PC-9 (cell line): ENCODE measurements at places on chromosomes 2 and 18. TPM values are rescaled to one million over a fixed set of nuclear protein-coding genes. Genes with fewer than 3 reads are reported as not detected.

The SNTG2 gene
- not detected in 2 replicates for total RNA-seq

The SERPINB4 gene
- not detected in 2 replicates for total RNA-seq

The MAT2A gene
- 169 and 206 TPM in 2 replicates for total RNA-seq

The CSRNP3 gene
- total RNA-seq = 0.41 and 0.85 TPM in 2 replicates

The NT5DC4 gene
- total RNA-seq = 6.1 and 6.5 TPM in 2 replicates

The COL4A4 gene
- total RNA-seq = 5.6 and 6.0 TPM in 2 replicates

The FOXD4L1 gene
- 0.28 and 0.43 TPM in 2 replicates for total RNA-seq

The SLC35G4 gene
- not detected in 2 replicates for total RNA-seq

The NT5C1B gene
- not detected in 2 replicates for total RNA-seq

GRCh38 chr2:160014227-160014626 lies 48.2 kb downstream of the PLA2R1 start:
- no peak for DNase-seq

DNA sequence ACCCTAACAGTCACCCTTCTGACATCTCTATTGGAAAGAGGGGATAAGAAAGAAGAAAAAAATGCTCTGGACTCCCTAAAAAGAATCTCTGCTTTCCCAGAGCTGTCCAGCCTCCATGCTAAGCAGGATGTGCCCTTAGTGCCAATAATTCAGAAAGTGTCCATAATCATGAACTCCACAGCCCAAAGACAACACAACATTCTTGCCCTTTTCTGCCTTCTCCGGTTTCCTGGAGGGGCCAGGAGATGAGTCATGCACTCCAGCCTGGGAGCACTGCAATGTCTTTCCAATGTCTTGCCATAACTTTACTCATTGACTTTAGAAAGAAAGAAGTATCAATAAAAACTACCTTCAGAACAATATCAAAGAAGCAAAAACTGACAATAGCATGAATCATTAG lies 44.0 kb downstream of the KLF7 start:
- peak; percentile 36 for DNase-seq

DNA sequence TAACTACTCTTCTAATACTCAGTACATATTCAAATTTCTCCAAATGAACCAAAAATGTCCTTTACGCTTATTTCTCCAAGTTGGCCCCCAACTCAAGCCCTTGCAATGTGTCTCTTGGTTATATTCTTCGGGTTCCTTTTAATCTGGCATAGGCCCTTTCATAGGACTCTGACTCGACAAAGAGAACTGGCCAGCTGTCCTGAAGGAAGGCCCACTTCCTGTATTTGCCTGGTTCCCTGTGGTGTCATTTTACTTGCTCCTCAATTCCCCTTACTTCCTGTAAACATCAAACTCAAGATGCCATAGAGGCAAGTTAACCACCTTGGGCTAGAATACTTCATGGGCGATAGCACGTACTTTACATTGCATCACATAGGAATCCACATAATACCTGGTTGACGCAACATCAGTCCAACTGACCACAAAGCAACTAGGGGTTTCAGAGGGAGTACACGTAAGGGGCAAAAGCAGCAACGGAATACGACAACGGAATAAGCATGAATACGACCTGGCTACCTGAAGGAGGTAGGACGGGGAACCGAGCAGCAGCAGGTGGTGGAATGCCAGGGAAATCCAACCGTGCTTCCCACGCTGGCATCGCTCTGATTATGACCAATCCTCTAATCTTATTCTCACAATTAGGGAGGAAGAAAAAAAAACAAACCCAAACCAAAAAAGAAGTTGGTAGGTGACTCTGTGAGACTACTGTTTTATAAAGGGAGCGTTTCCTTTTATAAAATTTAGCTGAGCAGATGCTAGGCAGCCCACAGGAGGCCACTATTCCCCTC lies 823 bp upstream of the GORASP2 start:
- peak; percentile 86 for DNase-seq

DNA sequence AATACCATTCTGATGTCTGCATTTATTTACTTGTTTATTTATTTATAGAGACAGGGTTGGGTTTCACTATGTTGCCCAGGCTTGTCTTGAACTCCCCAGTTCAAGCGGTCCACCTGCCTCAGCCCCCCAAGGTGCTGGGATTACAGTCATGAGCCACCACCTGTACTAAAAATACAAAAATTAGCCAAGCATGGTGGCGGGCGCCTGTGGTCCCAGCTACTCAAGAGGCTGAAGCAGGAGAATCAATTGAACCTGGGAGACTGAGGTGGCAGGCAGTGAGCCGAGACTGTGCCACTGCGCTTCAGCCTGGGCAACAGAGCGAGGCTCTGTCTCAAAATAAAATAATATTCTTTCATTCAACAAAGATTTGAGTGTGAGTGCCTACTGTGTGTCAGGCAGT lies 2.0 kb upstream of the ATP8B1 start:
- no peak for DNase-seq

- DNase-seq = no peak
These were observed 7.5 kb downstream of the FLACC1 start for GRCh38 chr2:201349601-201350000.

- DNase-seq = no peak
These were observed 57.9 kb downstream of the INPP5D start for GRCh38 chr2:233117811-233118647.

DNA sequence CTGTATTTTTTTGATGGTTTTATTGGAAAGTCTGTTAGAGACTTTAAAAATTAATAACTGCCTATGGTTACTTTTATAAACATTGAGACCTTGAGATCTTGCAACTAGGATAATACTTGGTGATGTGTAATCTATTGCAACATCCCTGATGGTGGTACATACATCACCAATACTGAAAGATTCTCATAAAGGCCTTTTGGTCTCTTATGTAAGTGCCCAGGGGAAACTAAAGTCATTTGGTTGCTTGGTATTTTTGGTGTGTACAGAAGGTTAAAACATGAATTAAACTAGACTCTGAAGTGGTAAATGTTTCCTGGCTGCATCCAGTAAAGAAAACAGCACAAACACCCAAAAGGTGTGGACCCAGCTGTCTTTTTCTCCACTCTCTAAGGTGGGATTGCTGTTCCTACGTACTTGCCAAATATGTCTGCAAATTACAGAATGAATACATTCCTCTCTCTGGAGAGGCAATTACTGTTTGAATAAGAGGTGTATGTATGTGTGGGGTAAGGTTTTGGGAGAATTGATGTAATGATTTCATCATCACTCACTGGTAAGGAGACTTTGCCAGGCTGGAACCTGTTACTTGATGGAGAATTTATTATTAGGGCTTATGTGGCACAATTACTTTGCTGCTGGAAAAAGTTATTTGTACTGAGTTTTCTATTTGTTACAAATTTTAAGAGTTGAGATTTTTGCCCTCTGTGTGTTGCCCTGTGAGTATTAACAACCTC lies 3.6 kb downstream of the B3GNT2 start:
- no peak for DNase-seq

- no peak for DNase-seq
These were observed 17.3 kb upstream of the FZD5 start for GRCh38 chr2:207787017-207787416.

GRCh38 chr2:150309311-150310080 lies 178.0 kb downstream of the RND3 start:
- peak; percentile 59 for DNase-seq

DNA sequence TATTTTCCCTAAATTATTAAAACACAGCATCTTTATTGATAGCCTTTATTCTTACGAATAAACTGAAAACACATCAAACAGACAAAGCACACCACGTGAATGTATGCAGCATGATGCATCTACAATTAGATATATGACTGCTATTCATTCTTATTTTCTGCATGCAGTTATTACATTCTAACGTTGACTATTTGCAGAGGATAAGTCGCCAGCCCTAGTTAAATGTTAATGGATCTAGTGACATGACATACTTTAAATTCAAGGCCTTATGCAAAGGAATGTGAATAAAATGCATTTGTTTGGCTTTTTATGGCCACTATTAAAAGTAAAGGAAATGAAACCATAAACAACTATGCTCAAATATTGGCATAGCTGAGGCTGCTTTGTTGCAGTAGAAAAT lies 172.4 kb downstream of the MAP2 start:
- no peak for DNase-seq

DNA sequence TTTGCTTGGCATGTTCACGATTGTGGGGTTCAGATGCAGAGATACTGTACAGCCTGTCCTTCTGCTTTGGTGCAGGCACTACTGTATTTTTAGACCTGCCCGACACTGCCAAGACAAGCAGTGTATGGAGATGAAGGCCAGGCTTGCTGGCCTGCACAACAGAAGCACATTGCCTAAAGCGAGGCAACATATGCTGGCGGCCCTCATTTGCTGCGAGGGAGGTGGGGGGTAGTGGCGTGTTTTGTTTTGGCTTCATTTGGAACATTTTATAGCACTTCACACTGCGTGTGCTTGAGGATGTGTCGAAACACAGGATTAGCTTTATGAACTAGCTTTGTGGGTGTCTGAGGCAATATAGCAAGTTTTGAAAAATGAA lies 27.0 kb downstream of the TMEM182 start:
- DNase-seq = no peak

DNA sequence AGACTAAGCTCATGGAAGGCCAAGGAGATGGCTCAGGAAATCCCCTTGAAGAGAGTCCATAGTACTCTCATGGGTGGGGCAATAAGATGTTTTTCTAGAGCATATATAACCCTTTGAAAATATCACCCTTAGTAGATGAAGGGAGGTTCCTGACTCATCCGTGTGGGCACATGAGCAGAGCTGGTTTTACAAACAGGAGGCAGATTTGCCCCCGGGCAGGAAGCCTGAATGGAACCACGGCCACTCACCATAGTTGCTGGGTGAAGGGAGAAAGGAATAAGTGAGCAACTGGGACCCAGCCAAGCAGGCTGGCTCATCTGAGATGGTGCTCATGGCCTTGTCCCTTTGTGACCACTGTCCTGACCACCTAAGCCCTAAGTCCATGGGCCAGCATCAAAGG lies 29.0 kb upstream of the MAPRE3 start:
- DNase-seq = peak; percentile 60

- DNase-seq = no peak
These were observed 46.1 kb downstream of the TMEM185B start for GRCh38 chr2:120177001-120177621.

DNA sequence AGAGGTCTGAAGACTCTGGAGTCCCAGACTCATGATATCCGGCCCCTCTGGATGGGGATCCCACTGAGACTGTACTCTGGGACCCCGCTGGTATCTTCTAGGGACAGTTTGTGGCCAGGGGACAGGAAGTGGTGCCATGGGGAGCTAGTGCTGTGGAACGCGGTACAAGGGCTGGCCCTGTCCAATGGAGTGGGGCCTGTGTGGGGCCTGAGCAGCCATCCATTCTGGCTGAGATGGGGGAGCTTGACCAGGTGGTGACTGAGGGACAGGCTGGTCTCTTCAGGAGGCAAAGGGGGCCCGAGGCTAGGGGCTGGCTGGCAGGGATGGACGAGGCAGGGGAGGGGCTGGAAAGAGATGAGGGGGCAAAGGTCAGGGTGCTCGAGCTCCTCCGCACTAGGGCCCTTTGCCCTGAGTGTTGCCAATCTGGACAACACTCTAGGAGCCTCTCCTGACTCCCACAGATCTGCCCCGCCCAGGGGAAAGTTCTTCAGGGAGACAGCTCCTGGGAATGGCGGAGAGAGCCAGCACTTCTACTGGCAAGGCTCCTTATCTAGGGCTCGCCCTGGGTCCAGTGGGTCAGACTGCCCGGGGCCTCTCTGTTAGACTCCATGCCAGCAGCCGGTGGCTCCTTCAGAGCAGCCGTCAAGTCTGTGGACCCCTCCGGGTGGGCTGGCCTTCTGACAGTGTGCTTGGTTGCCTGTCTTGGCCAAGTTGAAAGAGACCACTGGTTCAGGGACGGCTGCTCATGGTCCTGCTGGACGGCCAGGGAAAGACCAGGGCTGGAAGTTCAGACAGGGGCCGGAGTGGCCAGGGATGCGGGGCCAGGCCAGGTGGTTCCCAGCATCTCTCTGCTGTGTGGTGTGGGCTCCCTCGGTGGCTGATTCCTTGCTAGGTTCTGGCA lies 12.3 kb downstream of the MALL start:
- no peak for DNase-seq

- DNase-seq = no peak
These were observed 121.8 kb downstream of the GPR39 start for GRCh38 chr2:132538331-132538855.

GRCh38 chr18:57640749-57641148 lies 19.1 kb upstream of the NARS1 start:
- no peak for DNase-seq

DNA sequence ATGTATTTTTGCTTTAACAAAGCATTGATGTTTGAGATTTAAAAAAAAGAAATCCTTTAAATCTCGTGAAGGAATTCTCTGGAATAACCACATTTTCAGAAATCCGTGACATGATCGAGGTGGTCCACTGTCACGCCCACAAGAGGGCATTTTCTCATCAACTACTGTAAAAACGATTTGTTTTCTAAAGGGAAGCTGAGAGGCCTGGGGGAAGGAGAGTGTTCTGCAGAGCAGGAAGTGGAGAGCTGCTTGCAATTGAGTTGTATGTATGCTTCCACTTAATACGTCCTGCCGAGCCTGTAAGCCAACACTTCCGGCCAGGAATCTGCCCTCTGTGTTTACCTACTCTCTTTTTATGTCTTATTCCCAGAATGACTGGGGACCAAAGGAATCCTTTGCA lies 19.4 kb downstream of the KLHL29 start:
- DNase-seq = peak; percentile 33

DNA sequence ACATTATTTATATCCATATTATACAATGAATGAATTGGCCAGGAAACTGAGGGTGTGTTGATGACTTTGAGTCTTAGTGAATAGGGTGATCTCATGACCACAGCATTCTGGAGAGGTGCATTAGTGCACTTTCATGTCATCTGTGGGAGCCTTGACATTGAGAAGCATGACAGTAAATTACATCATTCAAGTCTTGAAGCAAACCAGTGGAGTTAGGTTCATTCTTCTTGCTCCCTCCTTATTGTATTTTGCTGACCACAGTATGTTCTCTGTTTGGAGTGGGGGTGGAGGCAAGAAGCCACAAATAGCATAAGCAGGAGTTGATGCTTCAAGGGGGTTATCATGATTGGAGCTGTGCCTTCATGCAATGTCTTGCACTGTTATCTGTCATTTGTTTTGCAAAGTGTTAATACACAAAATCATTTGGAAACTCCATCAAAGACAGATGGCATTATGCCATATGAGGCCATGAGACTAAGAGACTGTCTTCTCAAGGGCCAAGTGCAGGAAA lies 680.2 kb downstream of the NYAP2 start:
- DNase-seq = no peak

DNA sequence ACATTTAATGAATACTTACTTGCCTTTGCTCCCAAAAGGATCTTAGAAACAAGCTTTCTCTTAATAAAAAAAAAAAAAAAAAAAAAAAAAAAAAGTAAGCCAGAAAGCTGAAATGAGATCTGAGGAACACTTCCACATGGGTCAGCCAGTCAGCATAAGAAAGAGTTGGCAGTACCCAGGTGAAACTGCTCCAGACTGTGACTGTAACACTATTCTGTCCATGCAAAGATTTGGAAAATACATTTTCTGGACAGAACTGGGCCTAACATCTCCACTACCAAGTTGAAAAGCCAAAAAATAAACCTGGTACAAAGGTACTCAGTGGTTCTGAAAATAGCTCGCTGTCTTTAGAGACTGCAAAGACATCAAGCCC lies 135.7 kb downstream of the THADA start:
- DNase-seq = no peak

GRCh38 chr2:196657333-196657732 lies 17.8 kb downstream of the CCDC150 start:
- DNase-seq = no peak
